ENCODE measurements at places on chromosomes 6 and 20.

- no peak for DNase-seq
These were observed 103.6 kb downstream of the ZMYND8 start for GRCh38 chr20:47252879-47253307.

GRCh38 chr20:62952968-62953838 lies 694 bp downstream of the SLC17A9 start:
- DNase-seq: no peak

GRCh38 chr20:58374906-58375758 lies 13.9 kb upstream of the VAPB start:
- no peak for DNase-seq

- no peak for DNase-seq
These were observed 7.6 kb upstream of the GCNT2 start for GRCh38 chr6:10513544-10513943.

GRCh38 chr20:38751360-38751976 lies 3.2 kb downstream of the ACTR5 start:
- no peak for DNase-seq

- no peak for DNase-seq
These were observed 4.9 kb downstream of the GTPBP2 start for GRCh38 chr6:43623880-43624785.

- no peak for DNase-seq
These were observed 36.5 kb downstream of the WDR27 start for GRCh38 chr6:169665289-169665688.

- no peak for DNase-seq
These were observed 91.2 kb downstream of the ISM1 start for GRCh38 chr20:13312300-13312699.

DNA sequence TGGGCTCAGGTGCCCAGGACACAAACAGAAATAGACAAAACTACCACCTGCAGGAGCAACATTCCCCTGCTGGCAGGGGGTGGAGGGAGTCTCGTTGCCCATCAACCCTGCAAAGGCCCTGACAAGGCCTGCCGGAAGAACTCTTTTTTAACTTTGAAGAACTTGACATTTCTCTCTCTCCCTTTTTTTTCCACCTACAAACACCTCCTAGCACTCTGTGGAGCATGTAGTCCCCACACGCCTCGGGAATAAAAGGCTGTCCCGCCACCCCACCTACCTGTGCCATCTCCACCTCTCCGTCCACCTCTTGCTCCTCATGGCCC lies 54.8 kb downstream of the GNAS-AS1 start:
- DNase-seq: no peak

GRCh38 chr20:59718071-59718470 lies 113.7 kb downstream of the PHACTR3 start:
- DNase-seq: no peak

DNA sequence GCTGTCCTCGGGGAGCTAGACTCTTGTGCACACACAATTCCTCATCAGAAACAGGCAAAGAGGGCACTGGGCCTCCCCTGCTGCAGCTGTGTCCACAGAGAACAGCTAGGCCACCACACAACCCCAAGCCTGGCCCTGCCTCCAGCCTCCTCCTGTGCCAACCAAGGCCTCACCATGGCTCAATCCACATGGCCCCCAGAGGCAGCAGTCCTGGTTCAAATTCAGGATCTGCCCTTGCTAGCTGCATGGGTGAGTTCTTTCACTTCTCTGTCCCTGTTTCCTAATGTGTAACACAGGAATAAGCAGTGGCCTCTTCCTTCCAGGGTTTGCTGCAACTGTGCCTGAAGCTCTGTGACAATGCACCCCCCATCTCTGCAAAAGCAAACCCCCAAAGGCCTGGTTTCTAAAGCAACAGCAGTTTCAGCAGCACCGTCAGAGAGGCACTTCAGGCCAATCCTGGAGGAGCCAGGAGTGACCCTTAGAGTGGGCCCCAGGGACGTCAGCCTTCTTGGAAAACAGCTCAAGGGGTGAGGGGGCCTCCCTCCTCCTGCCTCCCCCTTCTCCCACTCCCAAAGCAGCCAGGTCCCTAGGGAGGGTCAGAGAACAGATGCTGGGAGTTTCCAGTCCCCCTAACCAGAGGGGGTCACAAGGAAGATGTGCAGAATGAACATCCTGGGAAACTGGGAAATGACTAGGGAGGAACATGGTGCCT lies 2.2 kb downstream of the ADISSP start:
- no peak for DNase-seq

GRCh38 chr20:52056203-52057062 lies 135.1 kb downstream of the ZFP64 start:
- no peak for DNase-seq

DNA sequence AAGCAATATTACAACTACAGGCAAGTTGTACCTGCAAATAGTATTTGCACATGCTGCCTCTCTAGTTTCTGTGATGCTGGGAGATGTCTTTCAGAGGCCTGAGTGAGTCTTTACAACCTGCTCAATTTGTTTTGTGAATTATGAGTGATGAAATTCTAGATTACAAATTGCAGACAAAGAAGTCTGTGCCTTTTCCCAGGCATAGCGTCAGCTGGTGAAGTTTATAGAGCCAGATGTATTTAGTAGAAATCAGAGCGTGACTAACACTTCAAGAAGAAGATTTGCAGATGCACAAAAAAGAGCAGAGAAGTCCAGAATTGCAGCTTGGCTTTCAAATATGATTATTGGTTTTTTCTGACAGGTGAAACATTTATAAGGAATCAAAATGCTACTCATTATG lies 289.9 kb downstream of the PLCB1 start:
- no peak for DNase-seq

- DNase-seq: no peak
These were observed 36.1 kb downstream of the DSTN start for GRCh38 chr20:17606001-17606400.

DNA sequence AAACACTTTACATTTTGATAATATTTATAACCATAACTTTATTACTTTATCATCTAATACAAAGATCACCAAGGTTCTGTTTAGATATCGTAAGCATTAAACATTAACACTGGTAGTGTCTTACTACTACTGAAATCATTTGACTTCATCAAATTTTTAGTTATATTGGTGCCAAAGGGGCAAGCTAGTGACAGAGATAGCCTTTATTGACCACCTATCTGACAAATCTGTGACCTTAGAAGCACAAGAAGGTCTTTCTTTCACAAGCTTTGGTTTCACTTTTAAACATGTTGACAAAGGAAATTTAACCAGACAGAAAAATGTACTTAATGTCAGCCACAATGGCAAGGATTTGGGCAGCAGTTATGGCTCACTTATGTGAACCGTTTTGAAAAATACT lies 50.7 kb upstream of the ENPP4 start:
- no peak for DNase-seq

GRCh38 chr6:163554663-163555062 lies 140.1 kb downstream of the QKI start:
- no peak for DNase-seq

GRCh38 chr6:31158863-31159855 lies 770 bp downstream of the TCF19 start:
- no peak for DNase-seq

DNA sequence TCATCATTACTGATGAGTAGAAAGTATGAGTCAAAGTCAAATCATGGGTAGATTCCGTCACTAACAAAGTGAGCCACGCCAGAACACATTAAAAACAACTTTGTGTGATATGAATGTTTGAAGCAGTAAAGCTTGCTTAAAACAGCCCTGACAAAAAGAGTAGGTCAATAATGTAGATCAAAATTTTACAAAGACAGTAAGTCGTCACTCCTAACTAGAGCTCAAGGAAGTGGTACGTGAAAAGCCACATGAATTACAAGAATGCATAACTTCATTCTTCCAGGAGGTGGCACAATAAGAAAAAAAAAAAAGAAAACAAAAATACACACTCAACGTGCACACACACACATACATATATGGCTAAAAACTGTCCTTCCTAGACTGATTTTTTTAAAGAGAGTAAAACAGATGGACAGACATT lies 69.9 kb downstream of the HACE1 start:
- DNase-seq: no peak

DNA sequence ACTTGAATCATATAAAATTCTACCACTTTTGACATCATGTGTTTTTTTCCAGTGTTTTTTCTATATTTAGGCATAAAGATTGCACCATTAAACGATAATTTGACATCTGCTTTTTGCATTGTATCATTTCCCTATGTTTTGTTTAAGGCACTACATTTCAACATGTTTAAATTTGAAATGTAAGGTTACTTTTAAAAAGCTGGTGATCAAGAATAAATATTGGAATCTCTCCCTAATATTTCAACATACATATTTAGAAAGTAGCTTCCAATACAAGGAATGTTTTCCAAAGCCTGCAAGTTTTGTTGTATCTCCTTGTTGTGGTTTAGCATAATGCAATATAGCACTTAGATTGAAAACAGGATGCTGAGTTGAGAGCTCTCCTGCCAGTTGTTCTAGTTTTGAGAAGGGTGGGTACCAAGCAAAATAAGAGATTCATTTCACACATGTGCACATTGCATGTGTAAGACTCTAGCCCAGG lies 76.5 kb downstream of the SYNJ2 start:
- DNase-seq: no peak

DNA sequence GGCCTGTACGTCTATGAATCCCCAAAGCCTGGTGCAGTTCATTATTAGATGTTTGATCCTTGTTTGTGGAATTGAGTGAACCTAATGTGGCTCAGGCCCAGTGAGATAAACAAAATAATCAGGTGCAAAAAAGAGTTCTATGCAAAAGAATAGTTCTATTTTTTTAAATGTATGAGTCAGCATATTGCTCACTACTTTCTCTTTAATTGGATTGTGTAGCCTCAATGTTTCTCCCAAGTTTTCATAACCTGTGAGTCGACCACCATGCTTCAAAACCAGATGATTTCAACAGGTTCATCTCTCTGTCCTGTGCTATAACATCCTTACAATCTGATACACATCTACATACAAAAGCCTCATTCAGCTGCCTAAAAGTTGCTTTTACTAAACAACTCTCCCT lies 116.5 kb upstream of the HDAC2 start:
- no peak for DNase-seq

DNA sequence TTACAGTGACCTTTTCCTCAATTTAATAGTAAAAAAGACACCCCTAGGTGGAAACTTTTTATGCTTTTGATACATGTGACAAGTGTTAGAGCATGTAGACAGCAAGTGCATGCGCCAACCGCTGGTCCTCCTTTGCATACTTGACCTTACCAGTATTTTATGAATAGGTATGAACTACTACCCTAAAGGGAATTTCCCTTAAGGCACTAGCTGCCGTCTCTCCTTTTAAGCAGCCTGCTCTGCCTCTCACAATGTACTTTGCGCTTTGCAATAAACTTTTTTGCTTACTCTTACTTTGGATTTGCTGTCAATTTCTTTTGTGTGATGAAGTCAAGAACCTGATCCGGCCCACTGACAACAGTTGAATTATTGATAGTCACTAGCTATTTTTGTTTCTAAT lies 50.6 kb upstream of the ZNF133 start:
- no peak for DNase-seq

DNA sequence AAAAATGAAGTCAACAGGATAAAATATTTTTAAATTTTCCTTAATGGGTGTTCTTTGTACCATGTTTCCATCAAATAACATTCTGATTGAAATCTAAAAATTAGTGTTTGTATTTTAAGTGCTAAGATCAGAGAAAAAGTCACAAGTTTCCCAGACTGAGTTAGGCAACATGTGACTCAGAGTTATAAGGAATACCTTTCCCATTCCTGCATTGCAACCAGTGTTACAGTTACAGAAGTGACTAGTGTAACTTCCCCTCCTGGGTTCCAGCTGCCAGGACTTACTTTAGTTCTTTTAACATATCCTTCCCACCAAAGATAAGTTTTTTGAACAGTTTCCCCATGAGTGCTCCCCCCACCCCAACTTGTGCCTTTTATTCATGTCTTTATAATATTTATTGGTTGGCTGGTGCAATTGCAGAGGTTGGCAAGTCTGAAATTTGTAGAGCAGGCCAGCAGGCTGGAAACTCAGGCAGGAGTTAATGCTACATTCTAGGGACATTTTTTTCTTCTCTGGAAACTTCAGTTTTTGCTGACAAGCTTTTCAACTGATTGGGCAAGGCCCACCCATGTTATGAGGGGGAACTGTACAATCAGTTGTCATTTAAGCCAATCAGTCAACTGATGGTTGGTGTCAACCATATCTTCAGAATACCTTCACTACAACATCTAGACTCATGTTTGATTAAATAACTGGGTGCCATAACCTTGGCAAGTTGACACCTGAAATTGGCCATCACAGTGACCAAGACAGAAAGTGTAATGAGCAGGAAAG lies 22.9 kb upstream of the ESR1 start:
- no peak for DNase-seq

DNA sequence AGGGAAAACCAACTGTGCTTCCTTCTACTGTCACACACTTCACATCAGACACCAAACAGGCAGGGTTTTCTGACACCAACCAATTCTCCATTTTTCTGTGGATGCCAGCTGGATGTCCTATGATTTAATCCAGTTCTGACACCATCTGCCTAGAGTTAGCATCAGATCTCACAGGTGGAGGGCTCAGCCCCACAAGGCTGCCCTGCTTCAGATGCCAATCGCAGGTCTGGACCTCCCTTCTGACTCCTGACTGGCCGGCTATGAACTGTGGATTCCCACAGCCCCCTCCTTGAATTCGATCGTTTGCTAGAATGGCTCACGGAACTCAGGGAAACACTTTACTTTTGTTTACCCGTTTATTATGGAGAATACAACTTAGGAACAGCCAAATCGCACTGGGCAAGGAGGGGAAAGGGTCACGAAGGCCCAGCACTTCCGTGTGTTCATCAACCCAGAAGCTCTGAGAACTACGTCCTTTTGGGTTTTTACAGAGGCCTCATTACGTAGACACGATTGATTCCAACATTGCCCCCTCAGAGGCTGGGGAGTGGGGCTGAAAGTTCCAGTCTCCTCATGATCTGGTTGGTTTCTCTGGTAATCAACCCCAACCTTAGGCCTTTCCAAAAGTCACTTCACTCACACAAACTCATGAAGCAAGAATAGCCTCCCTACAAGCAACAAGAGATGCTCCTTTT lies 25.4 kb upstream of the MAS1 start:
- DNase-seq: no peak

Measured in C1 segment of cervical spinal cord (tissue), 14 donors.